ENCODE measurements at places on chromosomes 2 and 18. TPM values are rescaled to one million over a fixed set of nuclear protein-coding genes. Genes with fewer than 3 reads are reported as not detected.

Gene ASXL2
- 33.7 TPM for total RNA-seq

GRCh38 chr2:8462899-8463648, 218.8 kb upstream of the ID2 start:
- DNase-seq = no peak

- DNase-seq = no peak
Observed at GRCh38 chr2:10378189-10378588, 69.9 kb downstream of the ODC1 start.

DNA sequence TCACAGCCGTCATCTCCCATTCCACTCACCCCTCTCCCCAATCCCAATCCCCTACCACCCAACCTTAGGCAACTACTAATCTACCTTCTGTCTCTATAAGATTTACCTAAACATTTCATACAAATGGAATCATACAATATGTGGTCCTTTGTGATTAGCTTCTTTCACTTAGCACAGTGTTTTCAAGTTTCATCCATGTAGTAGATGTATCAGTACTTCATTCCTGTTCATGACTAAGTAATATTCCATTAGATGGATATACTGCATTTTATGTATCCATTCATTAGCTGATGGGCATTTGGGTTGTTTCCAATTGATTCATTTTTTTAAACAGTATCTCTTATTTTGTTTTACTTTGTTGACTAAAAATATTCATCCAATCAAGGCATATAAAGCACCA, 109.6 kb downstream of the CDH2 start:
- DNase-seq = no peak

- DNase-seq = no peak
Observed at GRCh38 chr2:108877506-108877905, 90.9 kb downstream of the CCDC138 start.

DNA sequence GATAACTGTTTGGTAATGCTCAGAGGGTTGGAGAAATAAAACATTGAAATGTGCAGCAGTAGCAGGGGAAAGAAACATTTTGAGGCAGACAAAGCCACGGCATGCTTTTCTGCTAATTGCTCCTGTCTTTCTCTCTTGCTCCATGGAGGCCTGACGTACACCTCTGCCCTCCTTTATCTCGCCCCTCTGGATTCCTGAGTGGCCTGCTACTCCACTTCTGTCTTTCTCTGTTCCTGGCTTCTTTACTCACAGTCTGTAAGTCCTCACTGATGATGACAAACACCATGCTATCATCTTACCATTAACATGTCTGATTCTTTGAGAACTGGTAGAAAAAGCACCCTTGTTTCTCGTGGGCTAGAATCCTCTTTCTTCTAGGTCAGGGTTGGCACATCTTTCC, 392.9 kb downstream of the MEIS1 start:
- DNase-seq = no peak

Gene TBC1D8
- 69.1 TPM for total RNA-seq

DNA sequence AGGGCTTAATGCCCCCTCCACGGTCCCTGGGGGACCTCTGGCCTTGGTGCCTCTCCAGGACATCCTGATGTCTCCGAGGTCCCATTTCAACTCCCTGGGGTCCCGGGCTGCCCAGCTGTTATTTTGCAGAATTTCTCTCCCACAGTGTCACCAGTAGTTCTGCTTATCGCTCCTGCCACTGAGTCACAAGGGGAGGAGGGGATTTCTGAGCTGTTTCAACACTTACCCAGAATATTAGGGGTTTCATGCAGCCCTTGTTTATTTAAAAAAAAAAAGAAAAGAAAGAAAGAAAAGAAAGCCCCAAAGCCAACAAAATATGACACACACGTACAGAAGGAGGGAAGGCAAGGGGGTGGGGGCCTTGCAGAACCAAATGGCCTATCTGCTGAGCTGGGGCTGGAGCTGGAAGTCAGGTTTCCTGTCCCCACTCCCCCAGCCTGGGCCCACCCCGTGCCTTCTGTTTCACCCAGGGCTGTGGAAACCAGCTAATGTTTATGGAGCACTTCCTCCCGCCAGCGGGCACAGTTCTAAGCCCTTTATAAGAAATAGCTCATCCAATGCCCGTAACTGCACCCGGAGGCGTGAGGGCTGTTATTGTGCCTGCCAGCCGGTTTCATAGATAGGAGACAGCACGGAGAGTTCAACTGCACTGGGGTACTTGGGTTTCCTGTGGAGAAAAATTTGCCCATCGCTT, 8.4 kb upstream of the ARID5A start:
- peak; percentile 82 for DNase-seq

Gene CYBRD1
- total RNA-seq = 60.7 TPM

- DNase-seq = peak; percentile 100
Observed at GRCh38 chr18:63422087-63422863, at the start of gene VPS4B. Gene VPS4B, minus strand, starts transcription at chr18:63422476. Its CDS starts 217 bp downstream, at chr18:63422259.

- no peak for DNase-seq
Observed at GRCh38 chr2:284896-285492, 2.9 kb downstream of the ALKAL2 start.

All from ureter (tissue), 1 donor.